Daoy (cell line): ENCODE measurements at places on chromosomes 1 and 21. TPM values are rescaled to one million over a fixed set of nuclear protein-coding genes. Genes with fewer than 3 reads are reported as not detected.

GRCh38 chr1:192703283-192704206 lies 67.6 kb downstream of the RGS13 start:
- no peak for DNase-seq

GRCh38 chr1:31244326-31244725 lies 4.6 kb upstream of the NKAIN1 start:
- DNase-seq = no peak

GRCh38 chr1:172582889-172583288 lies 49.9 kb downstream of the SUCO start:
- no peak for DNase-seq

LCE1B gene
- total RNA-seq = not detected in 2 replicates

TNFRSF25 gene
- 2.0 and 3.5 TPM in 2 replicates for total RNA-seq

IL20 gene
- total RNA-seq = not detected in 2 replicates

WDR64 gene
- not detected in 2 replicates for total RNA-seq
